ENCODE measurements at places on chromosomes 4 and X. TPM values are rescaled to one million over a fixed set of nuclear protein-coding genes. Genes with fewer than 3 reads are reported as not detected.
A peak's percentile ranks its signal among the peaks of the same experiment; 100 is the strongest.

FMR1NB gene
- total RNA-seq = 59.5 TPM

TMPRSS11F gene
- total RNA-seq = 0.69 TPM

HSFX1 gene
- 0.17 TPM for total RNA-seq

CLDN22 gene
- not detected for total RNA-seq

HMGB3 gene
- total RNA-seq = 105 TPM

ZGRF1 gene
- 6.3 TPM for total RNA-seq

FGB gene
- not detected for total RNA-seq

DNA sequence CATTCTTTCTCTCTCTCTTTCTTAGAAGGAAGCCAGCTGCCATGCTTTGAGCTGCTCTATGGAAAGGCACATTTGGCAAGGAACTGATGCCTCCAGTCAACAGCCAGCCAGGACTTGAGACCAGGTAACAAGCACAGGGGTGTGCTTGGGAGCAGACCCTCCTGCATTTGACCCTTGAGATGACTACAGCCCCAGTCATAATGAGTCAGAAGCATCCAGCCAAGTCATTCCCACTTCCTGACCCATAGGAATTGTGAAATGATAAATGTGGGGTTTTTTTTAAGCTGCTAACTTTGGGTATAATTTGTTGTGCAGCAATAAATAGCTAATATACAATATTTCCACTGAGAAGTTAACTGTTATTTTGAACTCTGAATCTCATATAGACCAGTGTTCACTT is 446.9 kb downstream of the GRXCR1 start:
- no peak for DNase-seq

GRCh38 chr4:147788791-147789190 is 56.9 kb downstream of the ARHGAP10 start:
- no peak for DNase-seq

DNA sequence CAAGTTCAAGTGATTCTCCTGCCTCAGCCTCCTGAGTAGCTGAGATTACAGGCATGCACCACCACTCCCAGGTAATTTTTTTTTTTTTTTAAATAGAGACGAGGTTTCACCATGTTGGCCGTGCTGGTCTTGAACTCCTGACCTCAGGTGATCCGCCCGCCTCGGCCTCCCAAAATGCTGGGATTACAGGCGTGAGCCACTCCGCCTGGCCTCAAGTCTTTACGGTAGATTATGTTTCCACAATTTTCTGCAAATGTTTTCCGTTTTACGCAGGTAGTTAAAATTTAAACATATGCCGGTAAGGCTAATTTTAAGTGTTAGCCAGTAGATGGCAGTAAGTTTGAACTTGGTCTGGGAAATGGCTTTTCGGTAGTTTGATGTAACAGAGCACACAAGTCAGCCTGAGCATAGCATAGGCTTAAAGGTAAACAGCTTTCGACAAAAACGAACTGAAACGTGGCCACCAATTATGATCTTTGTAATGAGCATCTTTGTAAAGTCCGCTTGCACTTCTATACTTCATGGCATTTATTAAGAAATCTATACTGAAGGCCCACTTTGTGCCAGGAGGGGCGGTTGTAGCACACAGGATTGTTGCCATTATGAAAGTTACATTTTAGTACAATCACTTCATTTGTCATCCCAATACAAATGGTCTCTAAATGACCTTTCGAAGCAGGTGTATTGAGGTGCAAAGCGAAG is 31.1 kb downstream of the CCKAR start:
- DNase-seq = peak; percentile 37

- DNase-seq = peak; percentile 43
These were observed at the start of gene NBDY for GRCh38 chrX:56729152-56729850. NBDY (plus strand) TSS chrX:56729243; CDS start chrX:56729354, 111 bp downstream.

DNA sequence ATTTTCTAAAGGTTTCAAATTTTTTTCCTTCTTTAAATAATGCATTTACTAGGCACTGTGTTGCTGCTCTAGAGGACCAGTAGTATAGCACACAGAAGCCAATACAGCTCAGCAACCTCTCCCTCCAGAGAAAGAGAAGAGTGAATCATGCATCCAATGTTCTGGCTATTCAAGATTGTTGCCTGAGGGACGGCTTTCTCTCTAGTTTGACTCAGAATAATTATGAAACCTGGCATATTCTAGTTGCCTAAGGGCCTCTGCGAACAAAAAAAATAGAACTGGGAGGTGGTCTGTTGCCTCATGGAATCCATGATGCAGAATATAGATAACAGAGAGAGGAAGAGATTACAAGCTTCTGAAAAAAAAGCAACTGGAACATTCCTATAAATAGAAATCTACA is 1233.3 kb upstream of the PABPC4L start:
- DNase-seq = peak; percentile 6

GRCh38 chrX:8848911-8849310 is 47.7 kb upstream of the FAM9A start:
- DNase-seq = peak; percentile 18

DNA sequence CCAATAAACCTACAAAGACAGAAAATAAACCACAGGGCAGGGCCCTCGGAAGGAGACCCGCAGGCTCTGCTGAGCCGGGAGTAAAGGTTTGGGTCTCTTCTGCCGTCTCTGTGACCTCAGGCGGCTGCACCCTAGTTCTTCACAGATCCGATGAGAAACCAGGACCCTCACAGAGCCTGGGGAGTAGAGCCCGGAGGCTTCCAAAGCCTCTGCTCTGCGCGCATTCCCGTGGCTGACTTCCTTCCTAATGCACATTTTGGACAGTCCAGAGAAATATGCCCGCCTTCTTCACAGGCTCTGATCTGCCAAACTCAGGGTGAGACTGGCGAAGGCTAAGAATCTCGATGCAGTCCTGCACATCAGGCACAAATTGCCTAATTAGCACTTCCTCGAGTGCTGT is 245.5 kb downstream of the EVC2 start:
- no peak for DNase-seq

GRCh38 chrX:150635952-150636351 is 57.2 kb upstream of the MTMR1 start:
- DNase-seq = peak; percentile 41

DNA sequence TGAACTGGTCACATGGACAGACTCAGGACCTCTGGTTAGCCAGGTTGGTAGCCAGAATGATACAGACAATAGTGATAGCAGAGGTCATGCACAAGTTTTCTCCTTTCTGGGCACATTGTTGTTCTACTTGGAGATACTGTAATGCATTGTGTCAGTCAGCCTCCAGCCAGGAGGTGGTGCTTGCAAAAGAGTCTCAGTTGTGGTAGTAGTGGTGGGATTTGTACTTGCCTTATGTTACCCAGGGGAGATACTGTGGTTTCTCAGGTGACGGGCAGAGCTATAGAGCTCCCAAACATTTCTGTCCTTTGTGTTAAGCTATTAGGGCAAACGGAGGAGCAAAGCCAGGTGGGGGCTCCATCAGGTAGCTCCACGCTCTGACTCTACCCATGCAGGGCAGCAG is 190.5 kb downstream of the STPG2 start:
- no peak for DNase-seq

GRCh38 chrX:150692296-150692695 is 900 bp upstream of the MTMR1 start:
- no peak for DNase-seq

- DNase-seq = no peak
These were observed 10.5 kb upstream of the EIF4E start for GRCh38 chr4:98939438-98939837.

- no peak for DNase-seq
These were observed 29.9 kb upstream of the SOWAHD start for GRCh38 chrX:119728487-119728886.

- peak; percentile 89 for DNase-seq
These were observed 143.9 kb downstream of the BCOR start for GRCh38 chrX:39953879-39954278.

DNA sequence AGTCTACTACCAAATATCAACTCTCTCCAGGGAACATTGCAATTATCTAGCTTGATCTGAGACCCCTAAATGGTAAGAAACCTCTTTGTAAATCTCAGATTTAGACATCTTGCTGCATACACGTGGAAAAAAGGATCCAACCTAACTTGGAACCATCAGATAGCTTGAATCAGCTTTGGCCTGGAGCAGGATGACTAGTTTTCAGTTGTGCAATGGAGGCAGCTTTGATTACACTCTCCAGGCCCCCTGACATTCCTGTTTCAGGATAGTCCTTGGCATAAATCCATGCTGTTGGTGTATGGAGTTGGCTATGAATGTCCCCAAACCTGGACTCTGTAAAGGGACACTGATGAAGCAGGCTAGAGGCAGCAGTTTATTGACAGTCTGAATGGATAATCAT is 1061.9 kb upstream of the TENM3 start:
- no peak for DNase-seq

DNA sequence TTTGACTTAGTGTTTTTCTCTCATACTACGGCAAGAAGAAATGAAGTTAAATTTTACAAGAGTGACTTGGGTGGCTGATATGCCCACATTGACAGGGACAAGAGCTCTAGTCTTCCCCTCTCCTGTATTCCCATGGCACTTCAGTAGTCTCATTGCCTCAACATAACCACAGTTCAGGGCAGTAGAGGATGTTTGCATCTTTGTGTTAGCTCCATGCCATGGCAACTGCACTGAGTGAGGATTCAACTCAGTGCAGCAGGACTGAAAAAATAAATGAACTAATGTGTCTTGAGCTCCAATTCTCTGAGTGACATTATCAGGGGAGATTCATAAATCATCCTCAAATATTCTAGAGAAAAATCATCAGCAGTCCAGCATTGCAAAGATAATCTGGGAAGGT is 78.8 kb downstream of the TET2 start:
- DNase-seq = no peak

DNA sequence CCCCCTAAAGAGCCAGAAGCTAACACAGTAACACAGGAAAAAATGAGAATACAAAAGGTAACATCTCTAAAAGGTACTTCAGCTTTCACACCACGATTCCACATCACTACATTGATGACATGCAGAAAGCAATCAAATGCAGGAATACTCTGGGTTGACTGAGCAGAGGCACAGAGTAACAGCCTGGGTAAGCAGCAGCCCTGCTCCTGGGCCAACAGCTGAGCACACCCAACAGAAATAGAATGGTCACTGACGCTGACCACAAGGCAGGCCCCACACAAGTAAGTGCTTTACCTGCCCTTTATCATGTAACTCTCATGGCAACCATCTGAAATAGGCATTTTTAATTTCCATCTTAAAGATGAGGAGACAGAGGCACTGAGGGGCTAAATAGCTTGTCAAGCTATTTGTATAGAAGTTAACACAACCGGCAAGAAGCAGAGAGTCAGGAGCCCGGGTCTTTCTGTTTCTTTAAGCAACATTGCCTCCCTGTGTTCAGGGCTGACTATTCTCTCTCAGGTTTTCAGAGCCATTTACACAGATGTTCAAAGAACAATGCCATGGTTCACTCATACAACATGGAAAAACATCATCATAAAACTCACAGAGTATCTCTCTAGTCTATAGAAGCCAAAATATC is 168.9 kb downstream of the ZNF674 start:
- DNase-seq = peak; percentile 44
